ENCODE measurements at places on chromosomes 13 and 19.
A peak's percentile ranks its signal among the peaks of the same experiment; 100 is the strongest.

DNA sequence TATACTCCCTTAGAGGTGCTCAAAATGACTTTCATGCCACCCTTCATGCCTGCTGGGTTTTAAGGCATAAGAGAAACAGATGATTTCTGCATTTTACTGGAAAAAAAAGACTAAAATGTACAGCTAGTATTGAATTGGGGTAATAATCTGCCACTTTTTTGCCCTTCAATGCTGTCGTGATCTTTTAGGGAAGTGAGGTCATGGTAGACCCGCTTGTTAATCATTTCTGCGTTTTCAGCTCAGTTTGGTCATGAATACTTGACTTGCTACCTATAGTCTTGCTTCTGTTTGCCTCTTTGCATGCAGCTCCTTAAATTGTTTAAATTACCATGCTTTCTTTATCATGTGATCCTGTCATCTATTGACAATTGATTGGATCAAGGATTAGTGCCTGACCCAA is 90.4 kb downstream of the PCCA start:
- no peak for DNase-seq

DNA sequence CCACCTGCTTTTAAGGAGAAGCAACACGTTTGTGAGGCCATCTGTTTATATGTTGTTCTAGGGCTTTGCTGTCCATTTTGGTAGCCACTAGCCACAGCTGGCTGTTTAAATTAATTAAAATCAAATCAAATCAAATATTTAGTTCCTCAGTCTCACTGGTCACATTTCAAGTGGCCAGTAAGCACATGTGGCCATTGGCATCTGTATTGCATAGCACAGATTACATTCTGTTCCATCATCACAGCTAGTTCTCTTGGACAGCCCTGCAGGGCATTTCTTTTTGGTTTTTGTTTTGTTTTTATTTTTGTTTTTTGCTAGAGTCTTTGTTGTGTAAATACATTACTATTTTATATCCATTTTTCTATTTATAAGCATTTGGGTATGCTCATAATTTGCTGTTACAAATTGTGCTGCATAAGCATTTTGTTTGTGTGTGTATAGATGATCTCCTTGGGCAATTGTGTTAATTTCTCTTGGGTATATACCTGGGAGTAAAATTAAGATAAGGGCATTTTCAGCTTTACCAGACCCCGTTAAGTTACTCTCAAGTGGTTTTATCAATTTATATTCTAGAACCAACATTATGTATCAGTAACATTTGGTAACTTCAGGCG is 31.3 kb downstream of the SAE1 start:
- no peak for DNase-seq

GRCh38 chr19:9720541-9720940 is 45.6 kb upstream of the ZNF562 start:
- DNase-seq, result no peak

GRCh38 chr19:19482809-19483596 is 32.3 kb downstream of the TSSK6 start:
- peak; percentile 56 for DNase-seq

DNA sequence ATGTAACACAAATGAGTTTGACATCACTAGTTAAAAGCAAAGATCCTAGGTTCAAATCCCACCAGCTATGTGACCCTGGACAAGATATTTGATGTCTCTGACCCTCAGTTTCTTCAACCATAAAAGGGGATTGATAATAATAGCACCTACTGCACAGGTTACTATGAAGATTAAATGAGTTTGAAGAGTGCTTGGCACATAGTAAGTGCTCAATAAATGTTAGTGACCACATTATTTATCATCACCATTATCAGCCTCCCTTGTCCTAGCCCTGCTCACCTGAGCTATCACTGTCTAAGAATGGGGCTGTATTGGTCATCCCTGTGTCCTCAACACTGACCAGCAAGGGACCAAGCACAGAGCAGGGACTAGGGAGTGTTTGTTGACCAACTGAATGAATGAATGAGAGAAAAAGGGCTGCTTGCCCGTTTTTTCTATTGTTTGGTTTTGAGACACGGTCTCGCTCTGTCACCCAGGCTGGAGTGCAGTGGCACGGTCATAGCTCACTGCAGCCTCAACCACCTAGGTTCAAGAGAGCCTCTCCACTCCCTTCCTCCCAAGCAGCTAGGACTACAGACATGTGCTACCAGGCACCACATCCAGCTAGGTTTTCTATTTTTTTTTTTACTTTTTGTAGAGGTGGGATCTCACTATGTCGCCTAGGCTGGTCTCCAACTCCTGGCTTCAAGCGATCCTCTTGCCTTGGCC is 26.6 kb upstream of the DACT3 start:
- no peak for DNase-seq

GRCh38 chr19:726993-727956 is 18.5 kb downstream of the PALM start:
- no peak for DNase-seq

GRCh38 chr19:28605501-28606268 is 607.3 kb downstream of the UQCRFS1 start:
- DNase-seq, result no peak

DNA sequence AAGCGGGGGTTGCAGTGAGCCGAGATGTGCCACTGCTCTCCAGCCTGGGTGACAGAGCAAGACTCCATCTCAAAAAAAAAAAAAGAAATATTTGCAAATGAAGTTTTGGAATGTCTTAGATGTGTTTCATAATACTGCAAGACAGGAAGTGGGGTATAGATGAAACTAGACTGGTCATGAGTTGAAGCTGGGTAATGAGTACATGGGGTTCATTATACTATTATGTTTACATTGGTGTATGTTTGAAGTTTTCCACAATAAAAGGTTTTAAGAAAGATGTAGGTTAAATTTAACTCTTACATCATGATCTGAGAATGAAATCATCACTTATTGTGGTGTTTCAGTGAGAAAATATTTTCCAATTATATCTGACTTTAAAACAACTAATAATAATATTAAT is 19.0 kb downstream of the FNDC3A start:
- DNase-seq, result no peak

DNA sequence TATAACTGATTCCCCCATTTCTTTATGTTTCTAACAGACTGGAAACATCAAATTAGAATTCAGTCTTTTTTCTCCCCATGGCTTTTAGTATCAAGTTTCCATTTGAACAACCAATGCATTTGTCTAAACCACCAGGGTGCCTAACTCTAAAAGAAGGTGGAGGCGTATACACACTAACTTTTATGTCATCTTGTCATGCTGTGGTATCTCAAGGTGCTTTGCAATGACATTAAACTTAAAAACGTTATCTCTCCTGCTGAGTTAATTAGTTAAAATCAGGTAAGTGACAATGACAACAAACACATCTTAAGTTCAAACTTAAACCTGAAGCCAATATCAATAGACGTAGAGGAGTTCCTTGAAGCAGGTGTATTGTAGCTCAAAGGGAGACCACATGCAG is 1001.7 kb downstream of the PCDH17 start:
- no peak for DNase-seq
